ENCODE measurements at places on chromosomes 3 and 15.

- no peak for DNase-seq
Observed at GRCh38 chr3:190617185-190617584, 103.3 kb downstream of the IL1RAP start.

- peak; percentile 92 for DNase-seq
Observed at GRCh38 chr3:170724599-170725280, 138.9 kb upstream of the SLC7A14 start.

GRCh38 chr15:70201425-70201775 lies 103.7 kb upstream of the TLE3 start:
- no peak for DNase-seq

DNA sequence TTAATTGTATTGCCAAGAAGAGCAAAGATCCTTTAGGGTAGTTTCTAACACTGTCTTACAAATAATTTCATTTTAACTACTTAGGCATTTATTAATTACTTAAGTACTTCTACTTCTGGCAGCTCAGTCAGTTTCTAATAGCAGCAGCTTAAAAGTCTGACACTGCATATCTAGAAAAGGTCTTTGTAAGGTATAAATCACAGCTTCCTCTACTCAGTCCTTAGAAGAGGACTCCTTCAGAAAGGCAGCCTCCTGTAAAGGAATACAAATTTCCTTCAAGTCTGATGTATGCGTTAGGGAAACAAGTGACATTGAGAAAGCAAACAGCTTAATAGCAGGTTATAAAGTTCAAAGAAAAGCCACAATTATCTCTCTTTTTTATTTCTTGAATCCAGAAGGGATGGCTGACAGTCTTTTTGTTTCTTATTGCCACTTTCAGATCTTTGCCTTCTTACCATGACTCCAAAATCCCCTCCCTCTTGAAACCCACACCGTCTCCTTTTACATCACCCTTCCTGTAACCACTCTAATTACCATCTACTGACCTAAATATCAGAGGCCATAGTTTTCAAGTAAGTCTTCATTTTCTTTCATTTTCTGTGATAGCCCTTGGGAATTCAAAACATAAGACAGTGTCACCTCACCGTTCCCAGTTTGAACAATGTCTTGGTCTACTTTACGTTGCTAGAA lies 109.5 kb downstream of the CGGBP1 start:
- no peak for DNase-seq

GRCh38 chr3:196932600-196932999 lies 9.7 kb downstream of the NCBP2 start:
- no peak for DNase-seq

GRCh38 chr3:69116897-69117296 lies 5.5 kb downstream of the LMOD3 start:
- no peak for DNase-seq

GRCh38 chr3:33317963-33318709 lies 40.9 kb downstream of the FBXL2 start:
- no peak for DNase-seq

GRCh38 chr15:39787479-39787878 lies 4.8 kb upstream of the FSIP1 start:
- no peak for DNase-seq

DNA sequence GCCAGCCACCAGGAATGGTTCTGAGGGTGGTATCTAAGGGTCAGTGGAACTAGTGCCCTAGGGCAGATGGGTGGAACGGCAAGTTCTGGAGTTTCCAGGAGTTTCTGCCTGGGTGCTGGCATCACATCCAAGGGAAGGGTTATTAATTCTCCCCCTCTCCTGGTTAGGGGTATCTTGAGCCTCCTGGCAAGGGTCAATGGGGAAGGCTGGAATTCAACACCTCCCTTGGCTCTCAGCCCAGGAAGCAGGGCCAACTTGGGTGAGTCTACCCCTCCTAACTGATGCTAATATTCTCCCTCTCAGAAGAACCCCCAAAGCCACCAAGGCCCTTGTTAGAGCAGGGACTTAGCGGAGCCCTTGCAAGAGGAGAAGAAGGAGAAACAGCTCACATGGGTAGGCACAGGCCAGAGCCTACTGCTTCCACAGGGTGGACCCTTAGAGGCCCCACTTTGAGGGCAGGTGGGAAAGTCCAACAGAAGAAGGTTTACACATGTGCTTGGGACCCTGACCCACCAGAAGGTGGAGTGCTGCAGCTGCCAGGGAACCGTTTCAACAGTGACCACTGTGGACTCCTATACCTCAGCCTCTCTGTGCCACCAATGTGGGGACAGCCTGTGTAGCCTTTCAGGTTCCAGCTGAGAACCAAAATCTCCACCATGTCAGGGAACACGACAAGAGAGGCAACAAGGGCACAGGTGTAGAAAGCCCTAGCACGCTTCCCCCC lies 3.3 kb downstream of the TMEM115 start:
- no peak for DNase-seq

DNA sequence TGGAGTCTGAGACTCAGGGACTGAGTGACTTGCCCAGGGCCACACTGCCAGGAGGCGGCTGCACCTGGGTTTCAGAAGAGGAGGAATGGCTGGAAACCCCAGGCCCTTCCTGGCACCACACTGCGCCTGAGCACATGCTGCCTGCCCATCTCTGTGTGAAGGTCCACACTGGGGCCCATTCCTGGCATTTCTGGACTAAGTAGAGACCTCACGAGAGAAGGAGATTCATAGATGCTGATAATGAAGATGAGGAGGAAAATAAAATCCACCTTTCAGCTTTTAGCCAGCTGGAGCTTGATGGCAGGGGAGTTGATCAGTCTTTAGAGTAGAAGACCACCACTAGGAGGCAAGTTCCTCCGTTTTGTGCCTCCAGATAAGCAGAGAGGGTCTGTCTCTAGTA lies 40.2 kb upstream of the TF start:
- no peak for DNase-seq

DNA sequence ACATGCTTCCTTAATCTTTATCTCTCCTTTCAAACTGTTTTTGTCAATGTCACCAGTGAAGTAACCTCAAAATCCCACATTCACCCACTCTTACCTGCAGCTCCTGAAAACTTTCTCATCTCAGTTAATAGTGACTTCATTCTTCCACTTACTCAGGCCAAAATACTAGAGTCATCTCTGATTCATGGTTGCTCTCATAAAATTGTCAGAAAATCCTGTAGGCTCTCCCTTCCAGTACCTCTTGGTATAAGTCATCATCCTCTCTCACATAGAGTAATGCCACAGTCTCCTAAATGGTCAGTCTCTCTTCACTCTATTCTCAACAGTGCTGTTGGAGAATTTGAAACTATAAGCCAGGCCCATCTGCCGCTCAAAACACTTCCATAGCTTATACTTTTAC lies 34.9 kb upstream of the POU1F1 start:
- peak; percentile 41 for DNase-seq

- peak; percentile 97 for DNase-seq
Observed at GRCh38 chr3:193972832-193973231, 163.1 kb upstream of the HES1 start.

- DNase-seq: no peak
Observed at GRCh38 chr3:65485826-65486469, 552.8 kb downstream of the MAGI1 start.
